ENCODE measurements at places on chromosomes 4 and X.

- DNase-seq: no peak
Observed at GRCh38 chr4:120714417-120715010, 208.0 kb downstream of the PRDM5 start.

DNA sequence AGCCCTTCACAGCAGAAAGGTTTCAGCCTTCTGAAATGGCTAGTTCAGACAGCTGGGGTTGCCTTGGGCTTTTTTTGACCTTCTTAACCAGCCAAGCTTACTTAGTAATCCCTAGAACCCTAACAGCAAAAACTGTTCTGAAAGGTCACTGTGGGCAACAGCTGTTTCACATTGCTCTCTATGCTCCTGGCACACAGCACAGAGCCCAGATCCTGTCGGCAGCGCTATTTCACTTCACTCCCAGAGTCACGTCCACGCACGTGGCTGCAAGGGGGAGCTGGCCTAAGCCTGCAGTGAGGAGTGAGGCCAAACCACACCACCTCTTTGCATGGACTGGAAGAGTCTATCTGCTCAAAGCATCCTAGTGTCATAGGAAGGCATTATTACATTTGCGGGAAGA is 32.0 kb upstream of the STS start:
- DNase-seq: no peak

- DNase-seq: no peak
Observed at GRCh38 chrX:30892591-30892990, 3.5 kb upstream of the TAB3 start.

DNA sequence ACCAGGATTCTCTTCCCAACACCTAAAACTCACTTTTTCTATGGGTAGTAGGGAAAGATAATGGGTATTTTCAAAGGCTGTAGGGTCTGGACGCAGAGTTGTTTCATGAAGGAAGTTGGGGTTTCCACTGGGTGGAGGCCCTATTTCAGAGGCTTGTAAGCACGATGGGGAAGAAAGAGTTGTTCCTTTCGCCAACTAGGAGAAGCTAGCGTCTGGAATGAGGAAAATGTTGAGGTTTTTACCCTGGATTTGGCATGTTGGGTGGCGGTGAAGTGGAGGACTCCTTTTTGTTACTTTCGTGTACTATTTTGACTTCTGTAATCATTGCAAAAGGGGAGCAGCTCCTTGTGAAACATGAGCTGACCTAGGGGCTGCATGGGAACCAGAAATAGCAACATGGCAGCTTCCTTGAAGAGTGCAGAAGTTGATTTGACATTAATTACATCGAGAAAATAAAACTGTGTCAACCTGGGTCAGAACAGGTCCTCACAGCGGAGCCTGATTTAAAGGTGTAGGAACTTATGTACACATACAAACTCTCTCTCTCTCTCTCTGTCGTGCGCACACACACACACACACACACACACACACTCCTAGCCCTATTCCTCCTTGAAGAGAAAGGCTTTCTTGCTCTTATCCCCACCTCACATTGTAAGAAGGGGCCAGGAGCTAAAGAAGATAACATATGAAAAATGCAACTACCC is 19.1 kb downstream of the VSIG4 start:
- DNase-seq: no peak

- DNase-seq: no peak
Observed at GRCh38 chr4:84401701-84402306, 97.3 kb downstream of the NKX6-1 start.

DNA sequence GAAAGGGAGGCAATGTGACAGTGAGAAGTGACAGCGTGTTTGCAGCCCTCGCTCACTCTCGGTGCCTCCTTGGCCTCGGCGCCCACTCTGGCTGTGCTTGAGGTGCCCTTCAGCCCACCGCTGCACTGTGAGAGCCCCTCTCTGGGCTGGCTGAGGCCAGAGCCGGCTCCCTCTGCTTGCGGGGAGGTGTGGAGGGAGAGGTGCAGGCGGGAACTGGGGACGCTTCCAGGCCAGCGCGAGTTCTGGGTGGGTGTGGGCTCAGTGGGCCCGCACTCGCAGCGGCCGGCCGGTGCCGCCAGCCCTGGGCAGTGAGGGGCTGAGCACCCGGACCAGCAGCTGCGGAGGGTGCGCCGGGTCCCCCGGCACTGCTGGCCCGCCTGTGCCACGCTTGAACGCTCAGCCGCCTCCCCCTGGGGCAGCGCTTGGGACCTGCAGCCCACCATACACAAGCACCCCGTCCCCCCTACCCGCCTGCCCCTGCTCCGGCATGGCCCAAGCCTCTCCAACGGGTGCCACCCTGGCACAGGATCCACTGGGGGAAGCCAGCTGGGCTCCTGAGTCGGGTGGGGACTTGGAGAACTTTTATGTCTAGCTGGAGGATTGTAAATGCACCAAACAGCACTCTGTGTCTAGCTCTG is 1142.8 kb upstream of the INTU start:
- no peak for DNase-seq

- DNase-seq: no peak
Observed at GRCh38 chr4:187921946-187922623, 73.5 kb upstream of the ZFP42 start.

DNA sequence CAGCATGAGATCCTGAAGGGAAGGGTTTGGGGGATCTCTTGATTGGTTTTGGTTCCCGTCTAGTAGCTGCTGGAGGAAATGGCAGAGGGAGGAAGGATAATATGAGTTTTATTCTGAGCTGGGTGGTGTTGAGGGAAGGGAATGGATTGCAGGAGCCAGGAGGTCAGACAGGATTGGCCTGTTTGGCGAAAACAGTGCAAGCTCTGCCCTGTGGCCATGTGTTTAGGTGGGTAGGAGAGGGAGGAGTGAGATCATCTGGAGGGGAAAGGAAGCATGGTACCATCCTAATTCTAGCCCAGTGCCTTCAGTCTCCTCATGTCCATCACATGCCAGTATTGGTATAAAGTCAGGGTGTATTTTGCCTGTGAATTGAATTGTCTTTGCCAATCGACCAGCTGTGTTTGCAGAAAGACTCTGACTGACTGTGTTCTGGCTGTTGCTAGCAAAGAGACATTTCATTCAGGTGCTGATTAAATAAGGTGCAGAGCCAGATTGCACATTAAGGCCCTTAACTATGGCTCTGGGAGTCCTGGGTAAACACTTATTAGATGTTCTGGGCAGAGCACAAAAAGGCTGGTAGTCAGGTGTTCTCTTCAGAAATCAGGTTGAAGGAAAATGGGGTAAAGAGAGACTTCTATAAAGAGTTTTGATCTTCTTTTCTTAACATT is 10.0 kb downstream of the TMEM164 start:
- DNase-seq: no peak

DNA sequence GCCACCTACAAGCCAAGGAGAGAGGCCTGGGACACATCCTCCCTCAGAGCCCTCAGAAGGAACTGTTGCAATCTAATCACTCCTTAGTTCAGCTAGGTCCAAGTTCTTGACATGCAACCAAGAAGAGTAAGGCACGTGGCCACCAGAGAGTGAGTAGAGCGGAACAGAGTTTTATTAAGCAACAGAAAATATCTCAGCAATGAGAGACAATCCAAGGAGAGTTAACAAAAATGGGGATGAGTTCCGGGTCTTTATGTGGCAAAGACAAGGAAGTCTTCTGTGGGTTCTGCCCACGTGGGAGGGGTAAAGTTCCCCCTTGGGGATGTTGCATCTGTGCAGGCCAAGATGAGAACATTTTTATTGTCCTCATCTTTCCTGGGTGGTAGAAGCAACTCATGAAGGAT is 38.5 kb upstream of the PROM1 start:
- no peak for DNase-seq

DNA sequence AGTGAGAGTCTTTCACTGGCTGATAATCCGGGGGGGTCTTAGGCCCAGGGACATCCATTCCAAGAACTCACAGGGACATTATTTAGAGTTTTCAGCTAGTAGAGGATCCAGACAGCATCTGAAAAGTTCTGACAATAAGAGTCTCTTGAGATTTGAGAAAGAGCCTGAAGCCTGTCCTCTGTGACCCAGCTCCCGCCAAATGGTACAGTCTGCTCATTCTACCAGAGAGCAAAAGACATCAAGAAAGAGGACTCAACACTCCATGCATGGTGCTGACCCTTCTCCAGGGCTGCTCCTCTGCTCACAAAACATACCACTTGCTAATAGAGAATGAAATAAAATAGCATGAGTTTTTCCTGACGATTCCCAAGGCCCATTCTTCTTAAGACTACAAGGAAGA is 162.0 kb downstream of the ATP10D start:
- no peak for DNase-seq

- no peak for DNase-seq
Observed at GRCh38 chr4:144410230-144410783, 235.6 kb upstream of the HHIP start.

- DNase-seq: no peak
Observed at GRCh38 chrX:16033331-16033730, 90.0 kb upstream of the GRPR start.

GRCh38 chr4:107482546-107482945 is 237.5 kb downstream of the PAPSS1 start:
- DNase-seq: no peak

DNA sequence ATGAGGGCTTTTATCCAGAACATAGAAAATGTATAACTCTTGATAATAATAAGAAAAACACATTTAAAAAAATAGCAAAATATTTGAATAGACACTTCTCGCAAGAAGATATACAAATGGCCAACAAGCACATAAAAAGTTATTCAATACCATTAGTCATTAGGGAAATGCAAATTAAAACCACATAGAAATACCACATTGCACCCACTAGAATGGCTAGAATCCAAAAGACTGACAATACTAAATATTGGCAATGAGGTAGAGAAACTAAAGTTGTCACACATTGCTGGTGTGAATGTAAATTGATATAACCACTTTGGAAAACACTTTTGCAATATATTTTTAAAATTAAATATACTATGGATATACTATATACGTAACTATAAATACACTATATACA is 754.3 kb upstream of the MAGEB2 start:
- DNase-seq: no peak
